ENCODE measurements at places on chromosomes 1 and 21.

GRCh38 chr1:166233750-166234366 lies 67.1 kb upstream of the FAM78B start:
- no peak for DNase-seq

- no peak for DNase-seq
Observed at GRCh38 chr1:182642461-182642860, 38.3 kb upstream of the RGS16 start.

- no peak for DNase-seq
Observed at GRCh38 chr1:98557895-98558294, 103.6 kb upstream of the SNX7 start.

- DNase-seq, result no peak
Observed at GRCh38 chr21:46500224-46500861, 41.7 kb downstream of the DIP2A start.

- DNase-seq, result no peak
Observed at GRCh38 chr1:9807541-9807940, 16.2 kb downstream of the CLSTN1 start.

DNA sequence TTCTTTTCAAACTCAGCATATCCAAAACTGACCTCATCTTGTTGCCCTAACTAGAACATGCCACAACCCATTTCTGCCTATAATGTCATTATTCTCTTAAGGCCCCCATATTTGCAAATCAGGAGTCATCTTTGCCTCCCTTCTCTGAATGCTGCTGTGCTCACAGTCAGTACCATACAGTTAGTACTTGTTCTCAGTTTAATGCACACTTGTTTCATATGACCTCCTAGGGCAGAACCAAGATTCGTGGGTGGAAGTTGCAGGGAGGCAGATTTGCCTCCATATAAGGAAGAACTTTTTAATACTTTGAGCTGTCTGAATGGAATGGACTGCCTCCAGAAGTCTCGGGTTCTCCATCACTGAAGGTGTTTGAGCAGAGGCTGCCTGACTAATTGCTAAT lies 9.2 kb downstream of the CAP1 start:
- DNase-seq, result no peak

DNA sequence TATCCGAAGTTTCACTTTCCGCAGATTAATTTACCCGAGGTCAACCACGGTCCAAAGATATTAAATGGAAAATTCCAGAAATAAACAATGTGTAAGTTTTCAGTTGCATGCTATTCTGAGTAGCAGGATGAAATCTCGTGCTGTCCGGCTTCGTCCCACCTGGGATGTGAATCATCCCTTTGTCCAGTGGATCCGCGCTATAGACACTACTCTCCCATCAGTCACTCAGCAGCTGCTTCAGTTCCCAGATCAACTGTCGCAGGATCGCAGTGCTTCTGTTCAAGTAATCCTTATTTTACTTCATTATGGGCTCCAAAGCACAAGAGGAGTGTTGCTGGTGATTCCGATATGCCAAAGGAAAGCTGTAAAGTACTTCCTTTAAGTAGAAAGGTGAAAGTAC lies 8.3 kb upstream of the LRP8 start:
- no peak for DNase-seq

GRCh38 chr1:32716312-32717148 lies 14.0 kb upstream of the SYNC start:
- peak; percentile 91 for DNase-seq

DNA sequence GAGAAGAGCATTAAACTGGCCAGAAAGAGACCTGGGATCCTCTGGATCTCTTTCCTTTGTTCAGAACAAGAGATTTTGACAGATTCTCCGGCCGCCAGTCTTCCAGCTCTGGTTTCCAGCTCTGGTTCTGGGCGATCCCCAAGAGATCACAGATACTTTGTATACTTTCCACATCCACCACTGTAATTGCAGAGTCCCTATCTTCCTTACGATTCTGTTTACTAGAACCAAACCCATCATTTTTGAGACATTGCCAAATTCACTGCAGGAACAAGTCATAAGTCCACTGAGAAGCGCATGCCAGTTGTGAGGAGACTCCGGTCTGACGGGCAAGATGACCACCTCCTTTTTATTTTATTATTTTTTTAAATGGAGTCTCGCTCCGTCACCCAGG lies 505.2 kb downstream of the SMYD3 start:
- DNase-seq, result no peak

- DNase-seq, result no peak
Observed at GRCh38 chr1:47853852-47854251, 143.3 kb downstream of the TRABD2B start.

- DNase-seq, result no peak
Observed at GRCh38 chr1:83497563-83497962, 501.4 kb downstream of the TTLL7 start.

- no peak for DNase-seq
Observed at GRCh38 chr1:154863315-154864174, 6.5 kb downstream of the KCNN3 start.

Data from iPS DF 19.7 (cell line).